Ovary (tissue), 10 donors: ENCODE measurements at places on chromosomes 12 and 14.

- DNase-seq: no peak
Observed at GRCh38 chr12:112353393-112353792, 28.8 kb downstream of the HECTD4 start.

DNA sequence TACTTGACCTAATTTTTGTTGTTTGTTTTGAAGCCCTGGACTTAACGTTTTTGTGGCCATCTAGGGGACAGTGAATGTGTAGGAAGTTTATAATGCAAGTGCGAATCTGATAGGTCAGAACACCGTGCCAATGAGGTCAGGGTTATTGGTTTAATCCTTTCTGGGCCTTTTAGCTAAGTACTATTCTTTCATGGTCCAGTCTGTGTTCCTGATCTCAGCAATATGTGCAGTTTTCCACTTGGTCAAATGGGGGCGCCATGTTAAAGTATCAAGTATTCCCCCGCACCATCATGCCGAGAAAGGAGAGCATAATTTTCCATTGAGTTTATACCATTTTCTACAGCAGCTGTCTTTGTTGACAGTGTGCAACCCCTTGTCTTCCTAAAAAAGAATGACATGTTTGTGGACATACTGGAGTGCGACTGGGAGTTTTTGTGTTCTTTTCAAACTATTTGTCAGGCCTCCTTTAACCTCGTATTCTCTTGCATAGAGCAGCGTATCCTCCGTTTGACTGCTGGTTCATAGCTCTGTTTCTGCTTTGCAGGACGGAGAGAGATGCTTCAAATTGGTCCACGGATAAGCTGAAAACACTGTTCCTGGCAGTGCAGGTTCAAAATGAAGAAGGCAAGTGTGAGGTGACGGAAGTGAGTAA is 1.3 kb downstream of the AHSA1 start:
- DNase-seq: no peak

- no peak for DNase-seq
Observed at GRCh38 chr12:80321653-80322052, 122.4 kb upstream of the PTPRQ start.

GRCh38 chr14:69481815-69482568 is 2.5 kb upstream of the PLEKHD1 start:
- DNase-seq: no peak

GRCh38 chr12:4152145-4152795 is 121.3 kb upstream of the CCND2 start:
- DNase-seq: no peak

- DNase-seq: no peak
Observed at GRCh38 chr14:53663709-53664108, 292.9 kb downstream of the BMP4 start.

DNA sequence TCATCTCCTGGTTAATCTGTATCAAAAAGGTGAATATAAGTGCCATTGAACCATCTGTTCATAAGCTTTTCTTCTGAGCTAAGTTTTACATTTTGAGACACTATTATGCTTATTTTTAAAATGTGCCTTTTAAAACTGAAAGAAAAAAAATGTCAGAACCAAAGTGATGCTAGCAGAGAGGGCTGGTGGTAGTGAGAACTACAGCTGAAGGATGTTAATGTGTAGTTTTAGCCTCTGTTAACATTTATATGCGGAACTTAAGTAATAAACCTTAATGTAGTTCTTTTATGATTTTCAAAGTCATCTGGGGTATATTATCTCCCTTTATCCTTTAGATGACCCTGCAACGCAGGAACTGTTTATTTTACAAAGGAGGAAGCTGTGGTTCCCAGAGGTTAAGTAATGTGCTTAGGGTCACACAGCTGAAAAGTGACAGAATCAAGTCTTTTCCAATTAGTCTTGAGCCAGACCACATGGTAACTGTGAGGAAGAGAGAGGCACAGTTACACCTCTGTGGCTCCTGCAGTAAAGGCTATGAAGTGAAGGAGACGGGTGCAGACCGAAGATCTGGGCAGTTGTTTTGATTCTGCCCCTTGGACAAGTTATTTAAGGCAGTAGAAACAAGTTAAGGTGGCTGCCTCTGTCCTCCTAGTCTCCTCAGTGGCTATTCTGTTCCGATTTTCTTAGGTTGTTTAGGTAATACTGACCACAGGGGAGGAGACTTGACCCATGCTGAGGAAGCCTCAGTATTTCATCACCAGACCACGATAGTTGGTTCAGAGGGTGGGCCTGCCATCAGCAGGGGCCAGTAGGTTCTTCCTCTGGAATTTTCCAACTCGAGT is 23.9 kb downstream of the GNG2 start:
- DNase-seq: no peak

GRCh38 chr14:61330511-61330910 is 9.1 kb downstream of the PRKCH start:
- no peak for DNase-seq

DNA sequence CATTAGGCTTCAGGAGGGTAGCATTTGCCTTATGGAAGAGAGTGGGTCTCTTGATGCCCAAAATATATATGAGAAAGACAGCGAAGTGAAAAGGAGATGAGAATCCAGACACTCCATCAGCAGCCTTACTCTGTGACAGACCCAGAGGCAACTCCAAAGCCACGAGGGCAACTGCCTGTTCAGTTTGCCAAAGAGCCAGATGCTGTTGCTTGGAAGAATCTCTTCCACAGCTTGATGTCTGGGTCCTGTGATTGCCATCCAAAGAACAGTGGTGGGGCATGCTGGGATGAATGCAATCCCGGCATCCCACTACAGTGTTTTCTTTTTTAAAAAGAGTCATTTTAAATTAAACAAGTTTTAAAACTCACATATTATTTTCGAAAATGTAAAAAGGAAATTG is 10.9 kb upstream of the OTX2 start:
- no peak for DNase-seq

DNA sequence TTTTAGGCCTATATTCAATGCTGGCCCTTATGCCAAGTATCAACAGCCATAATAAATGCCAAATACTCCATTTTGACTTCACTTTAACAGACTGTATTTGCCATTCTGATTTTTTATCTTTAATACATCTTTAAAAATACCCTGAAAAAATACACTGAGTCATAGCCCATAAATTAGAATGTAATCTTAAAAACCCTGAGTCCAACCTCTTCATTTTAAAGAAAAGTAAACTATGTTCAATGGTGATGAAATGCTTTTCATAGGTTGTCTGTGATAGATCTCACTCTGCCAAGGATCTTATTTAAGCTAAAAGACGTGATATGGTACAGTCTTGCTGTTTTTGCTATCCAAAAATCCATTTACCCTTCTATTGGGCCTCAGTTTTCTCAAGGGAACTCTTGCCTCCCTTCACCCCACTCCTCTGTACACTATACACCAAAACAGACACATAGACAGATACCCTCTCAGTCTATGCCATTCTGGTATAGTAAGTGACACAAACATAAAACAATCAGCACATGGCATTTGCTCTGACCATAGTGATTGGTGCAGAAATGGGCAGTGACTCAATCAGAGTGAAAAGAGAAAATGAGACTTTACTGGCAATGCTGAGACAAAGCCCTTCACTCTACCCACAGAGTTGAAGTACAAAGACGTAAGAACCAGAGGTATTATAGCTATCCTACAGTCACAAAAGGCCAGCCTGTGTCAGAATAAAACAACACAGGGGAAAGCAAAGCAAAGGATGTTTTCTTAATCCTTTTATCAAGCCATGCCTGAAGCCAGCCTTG is 49.1 kb downstream of the BTG1 start:
- no peak for DNase-seq

GRCh38 chr12:75644472-75645072 is 133.2 kb upstream of the KRR1 start:
- DNase-seq: no peak

DNA sequence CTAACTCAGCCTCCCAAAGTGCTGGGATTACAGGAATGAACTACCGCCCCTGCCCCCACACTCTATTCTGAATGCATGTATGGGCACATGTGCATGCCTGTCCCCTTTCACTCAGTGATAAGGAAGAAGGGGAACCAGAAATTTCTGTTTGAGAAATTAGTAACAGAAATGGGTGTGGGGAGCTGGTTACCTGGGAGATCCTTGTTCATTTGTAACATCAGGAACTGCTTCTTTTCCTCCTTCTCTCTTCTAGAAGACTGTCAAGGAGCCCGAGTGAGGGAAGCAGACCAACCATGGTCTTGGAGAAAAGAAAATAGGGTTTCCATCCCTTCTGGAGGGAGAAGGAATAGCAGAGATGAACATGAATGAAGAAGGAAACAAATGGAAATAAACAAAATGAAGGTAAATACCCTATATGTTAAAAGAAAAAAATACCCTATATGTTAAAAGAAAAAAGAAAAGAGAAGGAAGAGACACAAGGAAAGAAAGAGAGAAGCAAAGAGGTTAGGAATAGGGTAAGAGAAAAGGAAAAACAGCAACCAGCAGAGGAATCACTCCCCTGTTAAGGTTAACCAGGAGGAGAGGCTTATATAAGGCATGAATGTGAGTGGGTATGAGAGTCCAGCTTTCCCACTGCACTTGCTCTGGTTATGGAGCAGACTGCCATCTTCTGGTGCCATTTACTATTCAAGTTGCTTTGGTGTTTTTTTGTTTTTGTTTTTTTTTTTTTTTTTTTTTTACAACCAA is 3.3 kb downstream of the PPP1R3E start:
- peak; percentile 17 for DNase-seq

DNA sequence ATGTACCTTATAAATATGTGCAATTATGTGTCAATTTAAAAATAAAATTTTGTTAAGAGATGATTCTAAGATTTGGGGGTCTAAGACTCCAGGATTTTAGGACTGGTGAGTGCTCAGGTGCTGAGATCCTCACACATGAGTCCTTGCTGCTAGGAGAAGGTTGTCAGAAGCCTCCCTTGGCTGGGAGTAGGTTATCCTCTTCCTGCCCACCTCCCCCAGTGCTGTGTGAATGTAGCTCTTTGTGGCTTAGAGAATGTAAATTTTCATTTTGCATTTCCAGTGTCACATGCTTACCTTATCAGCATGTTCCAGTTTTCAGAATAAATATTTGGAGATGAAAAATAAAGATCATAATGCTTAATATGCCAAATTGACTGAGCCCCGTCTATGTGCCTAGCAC is 114.2 kb upstream of the MDM1 start:
- DNase-seq: no peak

DNA sequence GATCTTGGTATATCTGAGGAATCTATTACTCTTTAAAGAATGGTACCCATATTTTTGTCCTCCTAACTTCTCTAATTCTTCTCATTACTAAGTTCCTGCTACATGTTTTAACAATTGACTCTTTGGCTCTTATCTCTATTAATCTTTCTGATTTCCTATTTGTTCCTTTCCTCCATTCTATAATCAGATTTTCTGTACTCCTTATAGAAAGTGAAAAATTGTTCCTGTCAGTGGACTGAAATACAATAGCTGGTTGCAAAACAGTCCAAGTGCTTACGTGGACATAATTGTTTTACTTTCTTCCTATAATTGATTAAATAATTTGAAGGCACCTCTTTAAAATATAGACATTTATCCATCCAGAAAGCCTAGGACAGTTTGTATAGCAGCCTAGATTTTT is 86.7 kb upstream of the PTHLH start:
- DNase-seq: no peak

- DNase-seq: peak; percentile 42
Observed at GRCh38 chr14:73725116-73726024, 11.2 kb upstream of the PNMA1 start.

- no peak for DNase-seq
Observed at GRCh38 chr12:27560126-27560525, 36.1 kb downstream of the PPFIBP1 start.

DNA sequence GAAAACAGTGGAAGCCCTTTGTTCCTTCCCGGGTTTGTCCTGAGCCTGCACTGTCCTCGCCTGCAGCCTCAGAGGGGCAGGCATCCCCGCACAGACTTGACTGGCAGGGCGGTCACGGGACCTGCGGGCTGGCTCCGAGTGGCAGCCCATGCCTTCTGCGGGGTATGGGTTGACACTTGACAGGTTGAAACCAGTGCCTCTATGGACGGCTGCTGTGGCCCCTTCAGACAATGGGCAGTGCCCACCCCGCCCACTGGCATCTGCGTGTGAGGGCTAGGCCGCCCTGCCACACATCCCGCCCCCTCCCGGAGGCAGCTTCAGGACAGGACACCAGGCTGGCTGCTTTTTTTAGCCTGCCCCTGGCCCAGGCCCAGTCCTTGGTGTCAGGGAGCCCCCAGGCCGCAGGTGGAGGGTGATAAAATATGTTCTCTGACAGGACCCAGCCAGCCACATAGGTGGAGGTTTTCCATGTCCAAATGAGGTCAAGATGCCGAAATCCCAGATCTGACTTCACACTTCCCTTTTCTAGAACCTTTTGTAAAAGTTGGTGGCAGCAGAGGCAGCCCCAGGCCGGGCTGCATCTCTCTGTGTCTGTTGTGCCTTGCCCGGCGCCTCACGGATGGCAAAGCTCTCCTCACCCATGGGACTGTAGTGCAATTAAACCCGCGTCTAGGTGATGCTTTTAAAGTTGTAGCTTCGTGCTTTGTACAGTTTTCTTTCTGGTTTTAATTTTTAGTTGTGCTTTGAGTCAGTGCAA is 10.0 kb downstream of the ANKRD9 start:
- no peak for DNase-seq

DNA sequence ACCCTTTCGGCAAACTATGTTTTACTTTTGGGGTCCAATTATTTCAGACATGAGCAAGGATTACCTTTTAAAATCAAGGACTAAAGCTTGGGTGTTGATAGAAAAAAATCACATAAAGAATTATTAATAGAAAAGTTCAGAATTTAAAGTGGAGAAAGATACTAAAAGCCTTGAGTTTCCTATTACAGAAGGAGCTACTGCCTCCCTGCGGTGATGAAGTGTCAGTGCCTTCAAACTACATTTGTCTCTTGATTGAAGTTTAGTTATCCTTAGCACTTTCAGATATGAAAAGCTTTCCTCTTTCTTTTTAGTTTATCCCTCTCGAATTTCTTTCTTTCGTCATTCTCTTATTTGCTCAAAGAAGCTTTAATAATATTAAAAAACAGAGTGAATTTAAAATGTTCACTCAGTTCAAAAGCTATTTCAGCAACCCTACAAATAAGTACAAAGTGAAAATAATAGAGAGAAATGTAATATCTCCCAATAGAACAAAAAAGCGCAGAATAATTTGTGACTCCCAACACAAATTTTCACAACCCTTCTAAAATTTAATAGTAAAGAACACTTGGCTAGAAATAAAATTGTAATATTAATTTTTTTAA is 87.6 kb downstream of the SEC23A start:
- DNase-seq: no peak

GRCh38 chr12:47935184-47935583 is 28.2 kb upstream of the TMEM106C start:
- DNase-seq: peak; percentile 72

DNA sequence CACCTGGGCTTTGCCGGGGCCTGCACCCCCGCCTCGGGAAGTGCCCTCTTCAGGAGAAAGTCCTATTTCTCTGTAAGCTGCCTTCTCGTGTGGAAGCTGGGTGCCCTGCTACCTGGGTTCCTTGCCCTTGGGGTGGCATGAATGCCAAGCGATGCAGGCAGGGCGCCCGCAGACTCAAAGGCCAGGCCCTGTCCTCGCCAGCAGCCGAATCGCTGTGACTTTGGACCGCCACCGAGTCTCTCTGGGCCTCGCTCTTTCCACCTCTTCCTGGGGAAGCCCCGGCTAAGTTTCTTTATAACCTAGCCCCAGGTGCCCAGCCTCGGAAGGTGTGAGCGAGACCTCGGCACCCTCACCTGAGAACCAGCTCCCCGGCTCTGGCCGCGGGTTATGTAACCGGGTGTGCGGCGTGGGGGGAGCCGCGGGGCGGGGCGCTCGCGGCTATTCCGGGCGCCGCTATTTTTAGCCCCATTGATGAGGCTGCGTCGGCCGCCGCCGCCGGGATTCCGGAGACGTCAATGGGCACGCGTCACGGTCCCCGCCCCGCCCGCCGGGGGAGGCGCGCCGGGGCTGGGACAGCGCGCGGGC is 14.6 kb upstream of the NR4A1 start:
- DNase-seq: peak; percentile 95

GRCh38 chr12:3536096-3536875 is 45.3 kb downstream of the PRMT8 start:
- DNase-seq: no peak
